ENCODE measurements at places on chromosomes 5 and 9.

GRCh38 chr9:36725777-36726356, 153.2 kb downstream of the MELK start:
- no peak for DNase-seq

DNA sequence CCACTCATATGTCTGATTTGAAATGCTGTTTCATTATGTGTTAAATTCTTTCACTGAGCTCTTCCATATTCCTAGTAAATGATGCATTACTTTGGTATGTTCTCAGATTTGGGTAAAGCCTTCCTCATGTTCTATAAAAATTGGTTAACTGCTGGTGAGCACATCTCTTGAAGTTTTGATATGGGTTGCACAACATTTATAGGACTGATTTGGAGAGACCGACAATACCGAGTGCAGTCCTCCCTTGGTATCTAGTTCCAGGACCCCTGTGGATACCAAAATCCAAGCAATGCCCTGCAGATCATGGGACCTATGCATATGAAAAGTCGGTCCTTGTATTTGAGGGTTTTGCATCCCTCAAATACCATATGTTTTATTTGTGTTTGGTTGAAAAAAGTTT, 37.8 kb downstream of the WDR36 start:
- no peak for DNase-seq

DNA sequence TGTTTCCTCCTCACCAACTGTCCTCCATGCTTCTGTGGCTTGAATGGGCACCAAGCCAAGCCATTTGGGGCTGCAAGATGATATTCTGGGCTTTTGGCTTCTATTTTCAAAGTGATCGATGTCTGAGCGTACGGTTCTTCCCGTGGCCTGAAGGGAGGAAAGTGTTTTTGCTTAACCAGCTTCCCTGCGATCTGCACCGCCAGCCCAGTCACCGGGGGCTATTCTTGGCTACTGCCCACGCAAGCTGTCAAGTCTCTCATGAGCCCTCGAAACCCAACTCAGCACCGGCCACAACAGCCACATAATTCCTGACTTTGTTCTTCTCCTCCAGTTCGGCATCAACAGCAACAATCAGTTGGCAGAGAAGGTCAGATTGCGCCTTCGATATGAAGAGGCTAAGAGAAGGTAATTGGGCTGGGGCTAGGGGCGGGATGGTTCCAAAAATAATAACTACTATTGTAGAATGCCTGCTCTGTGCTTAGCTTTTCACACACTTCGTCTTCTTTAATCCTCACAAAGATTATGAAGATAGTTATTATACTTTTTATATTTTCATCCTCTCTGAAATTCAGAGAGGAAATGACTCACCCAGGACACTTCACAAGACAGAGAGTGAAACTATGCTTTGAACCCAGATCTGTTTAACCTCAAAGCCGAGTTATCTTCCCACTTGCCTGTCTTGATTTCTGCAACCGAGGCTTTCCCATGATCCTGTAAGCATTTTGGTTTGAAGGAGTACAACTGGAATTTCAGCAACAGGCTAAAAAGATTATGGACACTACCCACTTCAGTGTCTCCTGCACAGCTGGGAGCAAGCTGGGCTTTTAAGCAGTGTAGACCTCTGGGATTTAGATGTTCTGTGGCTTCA, 76.4 kb upstream of the RARS1 start:
- peak; percentile 52 for DNase-seq

DNA sequence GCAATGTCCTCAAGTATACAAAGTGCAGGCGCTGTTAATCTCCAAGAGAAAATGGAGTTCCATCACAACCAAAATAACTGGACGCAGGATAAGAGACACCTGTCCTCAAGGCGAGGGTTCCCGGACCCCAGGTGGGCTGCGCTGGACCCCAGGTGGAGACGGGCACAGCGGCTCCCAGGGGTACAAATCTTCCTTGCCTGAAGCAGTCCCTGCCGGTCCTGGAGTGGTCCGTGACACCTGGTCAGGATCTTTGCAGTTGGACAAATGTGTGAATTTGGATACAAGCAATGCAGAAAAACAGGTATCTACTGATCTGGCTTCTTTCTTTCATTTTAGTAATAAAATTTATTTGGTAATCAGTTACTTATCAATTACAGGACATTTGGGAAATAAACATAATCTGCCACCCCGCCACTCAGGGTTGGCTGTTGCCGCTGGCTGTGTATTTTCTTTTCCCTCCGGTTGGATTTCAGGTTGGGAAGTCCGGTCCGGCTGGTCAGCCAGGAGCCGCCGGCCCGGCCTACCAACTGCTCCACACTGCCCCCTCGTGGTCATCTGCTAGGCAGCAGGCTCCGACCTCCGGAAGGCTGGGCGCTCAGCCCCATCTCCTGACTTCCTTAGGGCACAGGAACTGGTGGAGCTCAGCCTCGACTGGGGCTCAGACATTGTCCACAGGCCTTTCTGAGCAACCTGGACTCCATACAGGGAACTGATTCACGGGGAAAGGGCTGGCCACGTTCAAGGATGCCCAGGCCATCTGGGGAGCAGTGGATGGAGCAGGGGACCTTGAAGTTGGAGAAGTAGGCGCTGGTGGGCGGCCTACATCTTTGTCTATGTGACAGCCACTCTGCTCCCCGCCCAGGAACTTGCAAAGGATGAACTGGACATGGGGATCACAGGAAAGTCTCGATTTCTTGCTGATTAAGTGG, 43.4 kb downstream of the NXNL2 start:
- peak; percentile 88 for DNase-seq

- peak; percentile 84 for DNase-seq
Measured at GRCh38 chr5:14406554-14406849, 175.1 kb upstream of the OTULINL start.

DNA sequence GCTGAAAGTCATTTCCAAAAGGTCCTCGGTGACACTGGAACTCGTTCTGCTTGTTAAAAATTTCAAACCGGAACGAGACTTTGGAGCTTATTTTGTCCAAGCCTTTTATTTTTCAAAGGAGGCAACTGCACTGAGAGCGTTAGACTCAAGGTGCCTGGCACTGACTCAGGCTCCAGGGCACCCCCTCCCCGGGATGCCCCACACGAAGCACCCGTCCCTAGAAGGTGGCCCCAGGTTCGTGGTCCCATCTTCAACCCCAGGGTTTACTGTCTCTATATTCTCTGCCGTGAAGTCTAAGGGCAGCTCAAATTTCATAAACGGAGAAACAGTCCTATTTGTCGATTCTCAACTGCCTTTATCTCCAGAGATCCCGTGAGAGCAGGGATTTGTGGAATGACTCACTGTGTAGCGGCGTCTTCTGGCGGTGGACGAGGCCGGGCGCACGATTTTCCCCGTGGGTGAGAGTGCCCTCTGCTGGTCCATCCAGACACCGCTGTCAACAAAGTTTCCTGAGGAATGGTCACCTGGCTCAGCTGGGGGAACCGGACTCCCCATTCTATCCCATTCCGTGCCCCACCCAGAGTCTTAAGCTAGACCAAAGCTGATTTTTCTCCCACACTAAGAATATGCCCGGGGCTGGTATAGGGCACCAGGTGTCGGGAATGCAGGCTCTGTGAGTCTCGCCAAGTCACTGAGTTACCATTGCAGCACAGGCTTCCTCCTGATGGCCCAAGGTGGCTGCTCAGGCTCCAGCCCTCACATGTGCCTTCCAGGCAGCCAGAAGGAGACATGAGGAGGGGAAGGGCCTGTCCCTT, 27.1 kb upstream of the SLC6A19 start:
- peak; percentile 94 for DNase-seq

DNA sequence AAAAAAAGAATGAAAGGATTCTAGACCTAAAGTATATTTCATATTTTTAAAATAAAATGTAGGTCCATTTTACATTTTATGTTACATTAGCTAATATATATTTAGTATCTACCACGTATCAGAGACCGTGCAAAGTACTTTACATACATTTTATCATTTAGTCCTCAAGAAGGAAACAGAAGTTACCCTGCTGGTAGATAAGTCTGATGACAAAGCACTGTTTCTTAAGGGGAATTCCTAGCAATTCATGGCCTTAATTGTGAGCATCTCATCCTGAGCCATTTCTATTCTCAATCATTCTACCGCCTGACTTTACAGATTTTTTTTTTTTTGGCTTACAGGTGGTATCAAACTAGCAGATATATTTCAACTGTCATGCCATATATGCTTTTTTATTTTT, 367.7 kb downstream of the PRELID2 start:
- no peak for DNase-seq

DNA sequence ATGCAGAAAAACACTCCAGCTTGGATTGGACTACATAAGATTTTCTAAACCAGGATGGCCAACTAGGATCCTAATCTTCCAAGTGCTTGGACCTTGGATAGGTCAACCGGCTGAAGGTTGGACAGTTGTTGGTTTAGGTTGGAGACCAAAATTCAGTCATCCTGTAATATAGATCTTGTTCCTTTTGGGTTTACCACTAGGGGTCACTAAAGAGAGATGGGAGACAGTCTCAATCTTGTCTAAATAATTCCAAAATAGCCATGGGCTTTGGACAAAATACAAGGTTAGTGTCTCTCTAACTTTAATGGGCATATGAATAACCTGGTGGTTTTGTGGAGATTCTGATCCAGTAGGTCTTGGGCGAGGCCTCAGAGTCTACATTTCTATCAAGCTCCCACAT, 148.7 kb upstream of the ERCC6L2 start:
- DNase-seq, result peak; percentile 49

DNA sequence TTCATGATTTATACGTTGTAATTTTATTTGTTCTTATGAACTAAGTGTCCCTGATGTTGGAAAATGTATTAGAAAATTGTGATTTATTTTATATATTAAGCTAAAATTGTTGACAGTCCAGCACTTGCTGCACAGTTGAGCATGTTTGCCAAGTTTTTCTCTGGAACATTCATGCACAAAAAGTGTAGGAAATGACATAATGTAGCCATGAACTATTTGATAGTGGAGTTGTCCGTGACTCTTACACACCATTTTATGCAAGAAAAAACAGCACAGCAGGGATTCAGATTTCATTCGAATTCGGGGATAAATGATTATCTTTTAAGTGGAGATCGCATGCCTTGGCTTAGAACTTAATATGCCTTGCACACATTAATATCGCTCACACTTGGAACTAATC, 708.6 kb upstream of the WWC1 start:
- no peak for DNase-seq

GRCh38 chr9:37976714-37977477, 73.0 kb upstream of the SLC25A51 start:
- DNase-seq, result no peak

DNA sequence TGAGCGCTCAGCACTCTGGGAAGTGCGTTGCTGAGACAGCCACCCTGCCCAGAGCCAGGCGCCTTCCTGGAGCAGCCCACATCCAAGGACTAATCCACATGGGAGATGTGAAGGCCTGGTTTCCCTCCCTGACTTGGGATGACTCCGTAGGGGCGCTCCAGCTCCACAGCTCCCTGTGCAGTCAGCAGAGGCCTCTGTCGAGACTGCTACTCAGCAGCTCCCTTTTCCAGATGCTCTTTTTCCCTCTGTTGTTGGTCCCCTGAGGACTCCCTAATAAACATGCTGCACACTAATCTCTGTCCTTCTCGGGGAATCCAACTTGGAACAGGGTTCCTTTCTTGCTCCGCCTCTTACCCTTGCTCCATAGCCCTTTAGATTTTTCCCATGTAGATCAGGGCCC, 237.3 kb downstream of the ZSWIM6 start:
- no peak for DNase-seq

DNA sequence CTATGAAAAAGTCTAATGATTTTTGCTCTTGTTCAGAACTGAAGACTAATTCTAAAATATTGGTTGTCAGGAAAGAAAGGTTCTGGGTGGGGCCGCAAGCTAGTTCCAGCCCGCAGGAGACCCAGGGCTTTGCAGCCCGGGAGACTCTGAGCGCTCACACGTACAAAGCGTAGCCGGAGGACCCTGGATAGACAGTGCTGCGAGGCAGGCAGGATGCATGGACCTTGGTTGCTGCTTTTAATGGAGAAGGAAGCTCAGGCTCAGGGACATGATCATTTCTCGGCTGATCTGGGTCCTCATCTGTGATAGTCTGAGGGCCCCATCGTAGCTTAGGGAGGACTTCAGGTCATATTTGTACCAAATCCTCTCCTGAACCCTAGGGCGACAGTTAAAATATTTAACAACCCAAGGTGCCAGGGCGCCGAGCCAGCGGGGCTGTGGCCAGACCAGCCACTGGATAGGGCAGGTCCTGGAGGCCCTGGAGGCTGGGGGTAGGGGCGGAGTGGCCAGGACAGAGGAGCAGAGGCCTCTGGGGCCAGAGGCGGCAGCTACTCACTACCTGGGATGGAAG, 70.1 kb upstream of the UNC5A start:
- no peak for DNase-seq

DNA sequence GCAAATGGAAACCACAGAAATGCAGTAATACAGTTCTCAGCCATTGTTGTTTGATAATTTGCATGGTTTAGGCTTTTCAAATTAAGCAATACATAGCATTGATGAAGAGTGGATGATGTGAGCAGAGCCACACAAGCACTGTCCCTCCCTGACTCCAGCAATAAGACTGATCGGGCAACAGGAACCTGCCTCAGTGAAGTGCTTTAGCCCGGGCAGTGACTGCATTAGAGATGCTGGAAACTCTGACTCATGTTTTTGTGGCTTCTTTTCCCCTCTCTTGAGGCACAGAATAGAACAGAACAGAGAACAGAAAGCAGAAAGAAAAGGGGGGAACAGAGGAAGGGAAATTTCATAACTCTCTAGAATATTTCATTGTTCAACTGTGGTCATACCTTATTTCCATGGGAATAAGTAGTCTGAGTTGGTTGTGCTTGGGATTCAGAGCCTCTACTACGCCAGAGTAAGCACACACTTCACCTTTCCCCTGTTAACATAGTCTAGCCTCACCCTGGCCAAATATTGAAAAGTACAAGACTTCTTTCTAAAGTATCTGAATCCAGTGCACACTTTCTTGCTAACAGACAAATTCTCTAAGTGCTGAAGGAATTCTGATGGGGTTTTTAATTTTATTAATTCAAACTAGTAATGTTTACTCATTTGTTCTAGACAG, 164.8 kb upstream of the VCAN start:
- peak; percentile 78 for DNase-seq

DNA sequence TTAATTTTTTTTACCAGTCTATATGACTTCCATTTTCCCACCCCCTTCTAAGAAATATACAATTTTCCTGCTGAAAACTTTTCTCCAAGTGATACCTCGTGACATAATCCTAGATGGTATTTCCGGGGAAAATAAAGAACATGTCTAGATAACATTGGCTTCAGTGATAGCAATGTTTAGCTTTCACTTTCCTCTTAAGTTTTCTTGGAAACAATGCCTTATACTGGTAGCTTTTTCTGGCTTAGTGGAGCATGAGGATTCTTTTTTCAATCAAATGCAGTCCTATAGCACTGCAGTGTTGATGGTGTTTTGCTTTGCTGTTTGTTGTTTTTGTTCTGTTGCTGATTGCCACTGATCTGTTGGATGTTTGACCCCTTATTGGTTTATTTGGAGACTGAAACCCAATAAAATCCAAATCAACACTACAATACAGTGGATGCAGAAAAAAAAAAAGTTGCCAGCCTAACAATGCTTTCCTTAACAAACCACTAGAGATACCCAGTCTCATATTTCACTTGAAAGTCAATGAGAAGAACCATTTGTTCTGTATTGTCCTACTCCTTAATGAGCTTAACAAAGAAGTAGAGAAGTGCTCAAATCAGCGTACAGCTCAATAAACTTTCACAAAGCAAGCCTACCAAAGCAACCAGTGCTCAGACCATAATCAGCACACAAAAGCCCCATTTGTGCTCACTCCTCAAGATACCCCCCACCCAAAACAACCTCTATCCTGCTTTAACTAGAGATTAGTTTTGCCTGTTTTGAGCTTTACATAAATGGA, 74.2 kb upstream of the GRAMD2B start:
- no peak for DNase-seq
